ENCODE measurements at places on chromosomes 2 and 18.

DNA sequence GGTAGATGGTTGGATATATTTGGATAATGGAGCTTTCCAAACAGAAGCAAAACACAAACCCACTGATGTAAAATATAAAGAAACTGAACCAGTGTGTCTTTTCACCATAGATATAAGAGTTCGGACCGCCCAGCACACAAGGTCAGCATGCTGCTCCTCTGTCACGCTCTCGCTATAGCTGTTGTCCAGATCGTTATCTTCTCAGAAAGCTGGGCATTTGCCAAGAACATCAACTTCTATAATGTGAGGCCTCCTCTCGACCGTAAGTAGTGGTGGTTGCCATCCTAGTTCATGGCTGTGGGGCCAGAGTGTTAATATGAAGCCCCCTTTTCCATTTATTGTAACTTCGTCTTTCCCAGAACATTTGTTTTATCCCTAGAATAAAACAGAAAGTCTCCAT is 125.2 kb upstream of the LYPD6 start:
- no peak for DNase-seq

- DNase-seq, result no peak
Observed at GRCh38 chr2:174705321-174705720, 59.0 kb downstream of the CHRNA1 start.

GRCh38 chr2:42792583-42793333 is at the start of gene HAAO:
HAAO (minus strand) TSS chr2:42792583; CDS start chr2:42792536, 47 bp downstream.
- peak; percentile 90 for DNase-seq

- peak; percentile 75 for DNase-seq
Observed at GRCh38 chr2:238290091-238290509, 1.7 kb upstream of the PER2 start.

- no peak for DNase-seq
Observed at GRCh38 chr18:38756436-38756835, 1190.8 kb upstream of the CELF4 start.

DNA sequence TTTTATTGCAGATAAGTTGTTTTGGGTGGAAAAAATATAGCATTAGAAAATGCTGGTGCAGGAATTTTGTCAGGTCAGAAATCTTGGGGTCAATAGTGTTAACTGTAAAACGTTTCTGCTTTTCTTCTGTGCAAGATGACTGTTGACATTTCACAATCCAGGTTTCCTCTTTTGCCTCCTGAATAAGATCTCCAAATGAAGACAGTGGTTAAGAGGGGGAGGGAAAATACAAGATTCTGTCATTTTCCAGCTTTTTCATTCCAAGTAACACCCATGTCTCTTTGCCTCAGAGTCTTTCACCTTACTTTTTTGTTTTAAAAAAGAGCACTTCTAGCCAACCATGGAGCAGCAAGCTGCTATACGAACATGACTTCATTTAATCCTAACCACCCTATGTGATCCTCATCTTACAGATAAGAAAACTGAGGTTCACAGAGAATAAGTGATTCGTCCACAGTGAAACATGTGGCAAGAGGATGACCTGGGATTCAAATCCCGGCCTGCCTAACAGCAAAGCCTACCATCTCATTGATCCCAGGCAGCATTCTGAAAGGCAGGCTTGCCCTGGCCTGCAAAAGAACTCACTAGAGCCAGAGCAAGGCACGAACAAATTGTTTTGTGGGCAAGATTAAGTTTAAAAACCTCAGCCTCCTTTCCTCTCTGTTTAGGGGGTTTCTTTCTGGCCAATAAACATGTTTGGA is 3.0 kb downstream of the PLEK start:
- DNase-seq, result no peak

DNA sequence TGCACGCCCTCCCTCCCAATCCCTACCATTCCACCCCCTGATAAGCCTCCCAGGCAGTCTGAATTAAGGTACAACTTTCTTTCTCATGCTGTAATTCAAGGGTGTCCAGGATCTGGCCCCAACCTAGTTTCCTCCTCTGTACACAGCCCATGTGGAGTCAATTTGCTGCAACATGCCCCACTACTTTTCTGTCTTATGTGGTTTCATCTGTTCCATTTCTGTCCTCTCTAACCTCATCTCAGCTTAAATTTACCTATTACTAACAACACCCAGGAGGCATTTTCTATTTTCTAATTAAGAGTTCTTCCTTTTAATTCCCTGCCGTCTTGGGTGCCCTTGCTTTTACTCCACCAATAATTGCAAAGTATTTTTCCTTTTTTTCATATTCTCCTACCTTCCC is 10.0 kb downstream of the PPP4R1 start:
- DNase-seq, result no peak

GRCh38 chr2:149184991-149185390 is 145.4 kb upstream of the LYPD6 start:
- no peak for DNase-seq

DNA sequence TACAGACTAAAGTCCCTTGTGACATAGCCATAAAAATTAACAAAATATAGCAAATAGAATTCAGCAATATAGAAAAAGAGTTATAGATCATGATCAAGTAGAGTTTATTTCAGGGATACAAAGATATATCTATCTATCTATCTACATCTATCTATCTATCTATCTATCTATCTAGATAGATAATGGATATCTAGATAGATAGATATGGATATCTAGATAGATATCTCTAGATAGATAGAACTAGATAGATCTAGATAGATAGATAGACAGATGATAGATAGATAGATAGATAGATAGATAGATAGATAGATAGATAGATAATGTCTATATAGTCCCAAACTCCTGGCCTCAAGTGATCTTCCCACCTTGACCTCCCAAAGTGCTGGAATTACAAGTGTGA is 17.3 kb upstream of the CHMP3 start:
- no peak for DNase-seq

DNA sequence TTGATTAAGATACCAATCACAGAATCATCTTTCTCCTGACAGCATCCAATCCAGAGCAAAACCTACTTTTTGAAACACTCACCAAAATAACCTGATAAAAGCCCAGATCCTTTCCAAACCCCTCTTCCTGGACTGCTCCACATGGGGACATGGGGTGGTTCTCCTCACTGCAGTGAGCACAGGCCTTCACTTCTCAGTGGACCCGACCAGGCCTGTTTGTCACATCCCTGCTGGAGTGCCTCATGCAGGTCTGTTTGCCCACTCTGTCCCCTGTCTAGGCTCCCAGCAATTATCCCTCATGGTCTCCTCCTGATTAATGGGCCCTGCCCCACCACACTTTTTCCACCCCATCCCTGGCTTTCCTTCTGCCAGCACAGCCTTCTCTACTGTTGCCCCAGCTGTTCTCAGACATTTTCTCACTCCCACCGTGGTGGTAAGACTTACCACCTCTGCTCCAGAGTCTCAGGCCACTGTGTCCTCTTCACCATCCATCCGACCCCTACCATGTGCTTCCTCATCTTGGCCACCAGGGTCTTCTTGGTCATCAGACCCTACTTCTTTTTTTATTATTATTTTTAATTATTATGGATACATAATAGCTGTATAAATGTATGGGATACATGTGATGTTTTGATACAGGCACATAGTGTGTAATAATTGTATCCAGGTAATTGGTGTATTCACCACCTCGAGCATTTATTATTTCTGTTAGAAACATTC is 21.1 kb downstream of the MRPL30 start:
- DNase-seq, result no peak
